ENCODE measurements at places on chromosomes 2 and 18.

- DNase-seq = no peak
These were observed 274.9 kb upstream of the VWC2L start for GRCh38 chr2:214135966-214136365.

- no peak for DNase-seq
These were observed 266.0 kb downstream of the ALPK2 start for GRCh38 chr18:58362829-58363271.

DNA sequence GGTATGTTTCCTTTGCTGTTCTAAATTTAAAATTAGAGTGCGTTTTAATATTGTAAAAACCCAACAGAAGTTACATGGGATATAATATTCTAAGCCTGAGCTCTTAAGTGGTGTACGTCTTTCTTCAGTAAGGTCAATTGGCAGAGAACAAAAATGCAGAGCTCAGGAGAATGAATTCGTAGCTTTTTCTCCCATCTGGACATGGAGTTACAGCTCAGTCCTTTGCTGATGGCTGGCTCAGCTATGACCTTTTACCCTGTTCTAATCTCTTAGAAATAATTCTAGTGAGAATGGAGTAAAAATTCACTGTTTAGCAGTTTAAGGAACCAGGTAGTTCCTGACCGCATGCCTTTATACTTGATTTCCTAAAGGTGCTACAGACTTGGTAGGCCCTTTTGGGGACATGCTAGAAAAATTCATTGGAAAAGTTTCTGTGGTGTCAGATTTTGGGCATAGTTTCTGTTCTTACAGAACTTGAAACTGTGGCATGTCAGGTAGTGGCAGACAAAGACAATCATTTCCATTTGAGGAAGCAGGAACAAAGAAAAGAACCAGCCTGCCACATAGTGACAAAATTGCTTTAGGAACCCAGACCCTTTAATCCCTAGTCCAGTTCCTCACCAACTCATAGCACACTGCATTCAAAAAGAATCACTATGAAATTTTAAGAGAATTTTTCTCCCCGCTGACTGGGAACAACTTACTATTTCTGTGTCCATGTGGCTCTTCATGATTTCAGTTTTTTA lies 566.8 kb upstream of the ZNF804A start:
- DNase-seq = no peak

- DNase-seq = no peak
These were observed 67.9 kb downstream of the CERS6 start for GRCh38 chr2:168524005-168524404.

DNA sequence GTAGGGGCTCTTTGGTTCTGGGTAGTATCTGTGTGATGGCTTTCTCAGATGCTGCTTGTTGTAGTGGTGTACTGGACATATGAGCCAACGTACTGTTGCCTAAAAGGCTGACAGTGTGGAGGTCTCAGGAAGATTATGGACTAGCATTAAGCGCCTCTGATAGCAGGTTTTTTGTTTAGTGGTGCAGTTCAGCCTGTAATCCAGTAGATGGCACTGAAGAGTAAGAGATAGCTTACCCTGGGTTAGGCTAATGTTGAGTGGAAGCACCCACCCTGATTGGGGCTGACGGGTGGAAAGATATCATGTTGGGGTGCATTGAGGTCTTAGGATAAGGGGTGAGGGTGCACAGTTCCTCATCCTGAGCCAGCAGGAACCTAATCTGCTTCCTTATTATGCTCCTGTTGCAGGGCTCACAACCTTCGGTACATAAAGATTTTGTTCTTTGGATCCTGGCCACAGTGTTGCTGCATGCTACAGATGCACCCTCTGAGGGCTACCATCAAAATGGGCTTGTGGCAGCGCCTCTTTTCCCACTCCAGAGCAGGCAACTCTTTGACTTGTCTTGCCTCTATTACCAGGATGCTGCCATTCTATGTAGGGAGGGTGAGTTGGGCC lies 79.6 kb downstream of the MSTN start:
- DNase-seq = no peak

GRCh38 chr18:76988031-76988826 lies 144.4 kb downstream of the MBP start:
- DNase-seq = no peak

DNA sequence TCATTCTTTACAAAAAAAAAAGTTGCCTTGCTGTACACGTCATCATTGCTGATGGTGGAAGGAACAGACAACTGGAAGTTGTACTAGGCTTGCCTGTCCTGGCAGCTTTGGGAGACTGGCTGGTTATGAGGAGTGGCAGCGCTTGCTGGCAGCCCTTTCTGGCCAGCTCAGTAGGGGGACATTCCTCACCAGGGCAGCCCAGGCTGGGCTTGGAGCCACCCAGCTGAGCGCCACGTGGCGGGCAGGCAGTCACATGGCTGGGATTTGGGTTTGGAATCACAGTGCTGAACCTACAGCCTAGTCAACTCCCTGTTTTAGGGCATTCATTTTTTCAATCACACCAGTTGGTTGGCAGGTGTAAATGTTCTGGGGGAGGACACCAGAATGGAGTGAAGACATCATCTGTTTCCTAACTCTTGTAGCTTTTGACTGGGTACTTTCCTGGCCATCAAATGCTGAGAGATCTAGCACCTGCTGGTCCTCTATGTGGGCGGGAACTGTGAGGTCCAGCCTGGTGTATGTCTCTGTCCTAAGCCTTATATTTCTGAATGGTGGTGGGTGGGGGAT lies 139.3 kb downstream of the SETBP1 start:
- DNase-seq = no peak

GRCh38 chr18:8701546-8702118 lies 3.7 kb upstream of the MTCL1 start:
- DNase-seq = no peak

DNA sequence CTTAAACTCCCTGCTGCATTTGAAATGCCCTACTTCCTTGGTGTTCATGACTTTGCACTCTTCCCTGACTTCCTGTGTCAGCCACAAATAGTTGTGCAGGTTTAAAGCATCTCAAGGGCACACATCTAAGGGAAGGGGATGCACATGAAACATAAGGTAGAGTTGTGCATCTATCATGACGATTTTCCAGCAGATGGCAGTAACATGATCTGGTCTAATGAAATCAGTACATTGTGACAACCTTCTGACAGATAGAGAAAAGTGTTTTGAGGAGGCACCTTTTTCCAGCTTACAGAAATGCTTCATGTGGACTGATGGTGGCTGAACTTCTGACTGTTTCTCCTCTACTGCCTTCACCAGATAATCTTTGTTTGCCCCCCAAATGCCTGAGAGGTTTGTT lies 238.9 kb downstream of the XIRP2 start:
- no peak for DNase-seq

DNA sequence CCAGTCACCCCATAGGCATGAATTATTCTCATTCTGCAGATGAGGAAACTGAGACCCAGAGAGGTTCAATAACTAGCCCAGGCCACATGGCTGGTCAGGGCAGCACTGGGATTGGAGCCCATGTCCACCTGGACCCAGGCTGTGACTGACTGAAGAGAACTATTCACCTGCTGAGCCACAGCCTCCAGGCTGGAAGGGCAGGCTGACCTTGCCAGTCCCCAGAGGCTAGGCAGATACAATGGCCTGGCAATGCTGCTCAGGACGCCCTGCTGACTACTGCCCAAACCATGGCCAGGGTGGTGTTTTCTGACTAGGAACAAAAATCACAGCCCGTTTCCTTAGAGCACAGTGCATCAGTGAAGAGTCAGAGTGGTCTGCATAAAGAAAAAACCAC lies 36.8 kb downstream of the HS6ST1 start:
- no peak for DNase-seq

- no peak for DNase-seq
These were observed 17.2 kb upstream of the ASB1 start for GRCh38 chr2:238409341-238410199.

DNA sequence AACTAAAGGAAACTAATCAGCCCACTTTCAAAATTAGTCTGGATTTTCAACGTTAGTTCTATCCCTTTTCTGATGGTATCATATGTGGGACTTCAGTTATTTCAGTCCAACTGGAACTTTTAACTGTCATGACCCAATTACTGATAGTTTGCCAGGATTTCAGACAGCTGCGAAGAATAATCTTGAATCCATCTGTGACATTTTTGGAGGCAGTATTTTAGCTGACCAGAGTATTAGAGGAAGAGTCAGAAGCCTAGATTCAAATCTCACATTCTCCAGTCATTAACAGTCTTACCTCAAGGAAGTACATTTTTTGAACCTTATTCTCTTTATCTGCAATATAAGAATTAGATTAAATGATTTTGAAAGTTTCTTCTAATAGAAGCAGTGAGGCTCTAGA lies 81.3 kb downstream of the PTRHD1 start:
- DNase-seq = no peak

DNA sequence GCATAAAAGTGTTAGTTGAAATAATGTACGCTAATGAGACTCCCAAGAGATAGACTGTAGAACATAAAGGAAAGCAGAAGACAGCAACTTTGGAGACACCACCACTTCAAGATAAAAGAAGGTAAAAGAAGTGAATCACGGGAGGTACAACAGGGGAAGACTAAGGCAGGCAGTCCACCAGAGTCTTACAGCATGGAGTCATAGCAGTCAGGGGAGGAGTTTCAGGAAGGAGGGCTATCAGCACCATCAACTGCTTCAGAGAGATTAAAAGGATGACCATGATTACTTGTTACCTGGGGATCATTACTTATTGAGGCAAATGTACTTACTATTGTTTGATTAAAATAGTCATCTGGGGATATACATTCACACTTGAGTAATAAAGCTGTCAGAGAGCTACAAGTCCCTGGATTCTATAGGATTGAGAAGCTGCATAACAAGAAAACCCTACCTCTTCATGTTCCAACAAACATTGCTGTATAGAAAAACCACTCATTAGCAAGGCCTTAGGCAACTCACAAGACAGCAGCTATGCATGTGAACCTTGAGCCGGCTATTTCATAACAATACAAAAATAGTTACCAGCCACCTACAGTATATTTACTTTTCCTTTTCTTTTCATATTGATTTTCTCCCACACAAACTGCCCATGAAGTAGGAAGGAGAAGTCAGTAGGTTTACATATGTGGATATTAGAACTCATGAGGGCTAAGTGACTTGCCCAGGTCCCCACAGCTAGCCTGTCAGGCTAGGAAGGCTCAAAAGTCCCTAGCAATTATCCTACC lies 101.7 kb downstream of the PDE11A start:
- DNase-seq = no peak

- no peak for DNase-seq
These were observed 14.0 kb upstream of the BIRC6 start for GRCh38 chr2:32342801-32343200.

- no peak for DNase-seq
These were observed 8.4 kb downstream of the SANBR start for GRCh38 chr2:61074100-61074499.

DNA sequence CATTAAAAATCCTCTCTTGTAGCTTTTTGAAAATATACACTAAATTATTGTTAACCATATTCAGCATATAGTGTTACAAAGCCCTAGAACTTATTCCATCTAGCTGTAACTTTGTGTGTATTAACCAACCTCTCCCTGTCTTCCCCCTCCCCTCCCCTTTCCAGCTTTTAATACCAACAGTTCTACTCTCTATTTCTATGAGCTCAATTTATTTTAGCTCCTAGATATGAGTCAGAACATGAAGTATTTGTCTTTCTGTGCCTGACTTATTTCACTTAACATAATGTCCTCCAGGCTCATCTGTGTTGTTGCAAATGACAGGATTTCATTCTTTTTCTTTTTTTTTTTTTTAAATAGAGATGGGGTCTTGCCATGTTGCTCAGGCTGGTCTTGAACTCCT lies 45.1 kb downstream of the GPD2 start:
- DNase-seq = no peak

- DNase-seq = no peak
These were observed 110.8 kb upstream of the OTOS start for GRCh38 chr2:240250985-240251847.

DNA sequence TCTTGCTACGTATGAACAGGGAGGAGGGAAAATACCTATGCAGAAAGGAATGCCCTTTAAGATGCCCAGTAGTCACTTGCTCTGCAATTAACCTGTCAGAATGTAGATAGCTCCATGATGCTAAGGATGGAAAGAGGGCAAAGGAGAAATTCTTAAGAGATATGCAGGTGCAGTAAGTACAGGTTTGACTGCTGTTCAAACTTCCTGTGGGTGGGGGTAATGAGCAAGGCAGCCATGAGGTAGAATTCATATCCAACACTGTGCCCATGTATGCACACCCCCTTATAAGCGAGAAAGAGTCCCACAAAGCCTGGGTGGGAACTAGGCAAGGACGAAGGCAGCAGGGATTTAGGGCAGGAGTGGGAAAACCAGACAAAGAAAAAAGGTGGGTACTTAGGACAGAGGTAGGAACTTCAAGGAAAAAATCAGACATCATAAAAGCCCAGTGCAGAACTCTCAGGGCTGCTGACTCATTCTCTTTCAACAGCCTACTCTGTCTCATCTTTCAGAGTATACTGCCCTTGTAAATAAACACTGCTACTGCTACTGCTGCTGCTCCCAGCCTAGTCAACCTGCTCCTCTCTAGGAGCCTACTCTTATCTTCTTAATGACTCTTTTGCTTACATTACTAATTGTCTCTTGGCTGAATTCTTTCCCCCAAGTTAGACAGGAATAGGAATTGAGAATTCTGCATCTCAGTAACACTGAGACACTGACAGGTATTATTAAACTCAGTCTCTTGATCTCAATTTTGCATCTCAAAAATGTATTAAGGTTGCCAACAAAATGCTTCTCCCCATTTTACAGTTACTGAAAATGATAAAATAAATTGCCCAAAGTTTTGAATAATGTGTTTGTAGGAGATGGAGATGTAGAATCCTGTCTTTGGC lies 189.0 kb downstream of the PTH2R start:
- DNase-seq = no peak

GRCh38 chr2:188976545-188977268 lies 2.5 kb downstream of the COL3A1 start:
- no peak for DNase-seq

DNA sequence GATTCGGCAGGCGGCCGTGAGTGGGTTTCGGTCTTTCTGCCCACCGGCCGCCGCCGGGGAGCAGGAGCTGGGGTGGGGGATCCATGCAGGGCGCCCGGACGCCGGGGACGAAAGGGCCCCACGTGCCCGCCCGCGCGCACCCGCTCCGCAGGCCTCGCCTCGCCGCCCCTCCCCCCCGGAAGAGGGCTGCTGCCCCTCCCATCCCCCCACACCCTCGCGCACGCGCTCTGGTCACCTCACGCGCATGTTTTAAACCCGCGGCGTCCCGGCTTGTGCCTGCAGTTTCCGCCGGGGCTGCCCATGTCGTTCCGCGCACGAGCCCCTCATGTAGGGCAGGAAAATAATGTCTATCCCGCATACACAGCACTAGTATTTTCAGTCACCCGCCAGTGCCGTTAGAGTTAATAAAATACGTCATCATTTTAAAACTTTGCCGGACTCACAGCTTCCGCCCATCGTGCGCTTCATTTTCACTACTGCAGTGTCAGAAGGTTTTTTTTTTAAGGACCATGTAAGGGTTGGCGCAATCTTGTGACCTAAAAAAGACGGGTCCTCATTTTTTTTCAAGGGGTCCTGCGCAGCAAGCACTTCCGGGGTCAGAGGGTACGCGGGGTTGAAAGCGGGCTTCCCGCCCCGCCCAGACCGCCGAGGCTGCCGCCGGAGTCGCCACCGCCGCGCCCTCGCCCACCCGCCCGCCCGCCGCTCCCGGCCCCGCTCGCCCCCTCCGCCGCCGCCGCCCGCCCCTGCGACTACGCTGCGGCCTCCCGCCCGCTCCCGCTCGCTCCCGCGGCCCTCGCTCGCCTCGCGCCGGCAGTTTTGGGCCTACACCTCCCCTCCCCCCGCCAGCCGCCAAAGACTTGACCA lies at the start of gene PCBP1:
TSS of gene PCBP1 (plus strand) at position 640 of the 864 bp plus-strand sequence. CDS start 267 bp downstream, outside the sequence.
- peak; percentile 99 for DNase-seq

- DNase-seq = no peak
These were observed 317.1 kb upstream of the CWC22 start for GRCh38 chr2:180324182-180324581.

GRCh38 chr18:79877163-79878091 lies 74.0 kb downstream of the SLC66A2 start:
- no peak for DNase-seq

All from activated CD4-positive, CD25-positive, alpha-beta regulatory T cell (primary cell).